Activated T-cell treated with anti-CD3 and anti-CD28 coated beads for 48 hours (primary cell): ENCODE measurements at places on chromosomes 13 and 19.

GRCh38 chr19:8396563-8397203 is 6.5 kb downstream of the RAB11B start:
- DNase-seq: peak; percentile 65

GRCh38 chr19:12664406-12665280 is 1.9 kb downstream of the MAN2B1 start:
- no peak for DNase-seq

DNA sequence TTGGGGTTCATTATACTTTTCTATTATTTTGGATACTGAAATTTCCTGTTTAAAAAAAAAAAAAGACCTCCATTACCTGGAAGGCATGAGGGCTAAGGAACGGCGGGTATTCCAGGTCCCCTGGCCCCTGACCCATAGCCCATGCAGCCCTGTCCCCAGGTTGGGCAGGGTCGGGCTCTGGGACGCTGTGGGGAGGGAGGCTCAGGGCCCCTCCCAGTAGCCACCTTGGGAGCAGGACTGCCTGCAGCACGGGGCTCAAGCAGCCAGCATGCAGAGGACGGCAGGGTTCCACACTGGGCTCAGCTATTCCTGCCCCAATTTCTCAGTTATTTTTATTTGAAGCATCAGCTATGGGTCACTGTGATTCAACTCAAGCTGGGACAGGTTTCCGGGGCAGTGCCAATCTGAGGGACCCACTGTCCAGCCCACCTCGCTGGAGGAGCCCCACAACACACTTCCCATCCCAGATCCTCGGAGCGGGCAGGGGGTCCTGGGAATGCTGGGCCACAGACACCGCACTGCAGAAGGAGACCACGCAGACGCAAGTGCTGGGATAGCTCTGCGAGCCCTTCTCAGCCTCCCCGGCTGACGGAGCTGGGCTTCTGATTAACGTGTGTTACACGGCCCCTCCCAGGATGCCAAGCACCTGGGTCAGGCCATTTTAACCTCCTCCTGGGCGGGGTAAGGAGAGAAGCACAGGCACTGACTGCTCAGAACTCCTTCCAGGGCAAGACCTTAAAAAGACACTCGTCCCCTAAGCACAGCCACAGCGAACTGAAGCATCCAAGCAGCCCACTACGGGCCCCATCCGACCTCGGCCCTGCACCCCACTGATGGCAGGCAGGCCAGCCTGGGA is 60.1 kb downstream of the PEPD start:
- no peak for DNase-seq

DNA sequence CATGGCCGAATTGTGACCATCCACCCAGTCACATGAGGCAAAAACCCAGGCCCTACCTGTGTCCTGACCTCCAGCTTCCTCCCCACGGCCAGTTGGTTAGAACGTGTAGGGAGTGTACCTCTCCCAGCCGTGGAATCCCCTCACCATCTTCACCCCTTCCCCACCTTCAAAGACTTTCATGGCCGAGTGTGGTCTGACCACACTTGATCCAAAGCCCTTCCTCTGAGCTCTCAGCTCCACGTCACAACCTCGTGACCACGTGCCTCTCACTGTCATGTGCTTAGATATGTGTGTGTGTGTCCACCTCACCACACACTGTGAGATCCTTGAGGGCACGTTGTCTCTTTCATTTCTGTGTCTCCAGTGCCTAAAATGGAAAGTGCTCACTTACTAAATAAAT is 48.6 kb upstream of the UBE2L5 start:
- DNase-seq: peak; percentile 30

DNA sequence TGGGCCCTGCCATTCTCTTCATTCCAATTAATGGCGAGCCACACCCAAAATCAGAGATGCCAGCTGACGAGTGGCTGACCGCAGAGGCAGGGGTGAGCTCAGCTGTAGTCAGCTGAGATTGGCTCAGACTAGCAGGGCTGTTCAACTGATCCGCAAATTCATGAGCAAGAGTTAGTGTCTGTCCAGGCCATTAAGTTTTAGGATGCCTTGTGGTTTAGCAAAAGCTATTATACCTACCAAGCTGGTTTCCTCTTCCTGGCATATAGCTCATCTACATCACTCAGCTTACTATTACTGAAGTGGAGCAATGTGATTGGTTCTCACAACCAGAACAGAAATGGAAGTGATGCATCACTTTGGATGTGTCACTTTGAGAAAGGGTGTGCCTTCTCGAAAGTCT is 148.7 kb downstream of the NALCN start:
- no peak for DNase-seq

DNA sequence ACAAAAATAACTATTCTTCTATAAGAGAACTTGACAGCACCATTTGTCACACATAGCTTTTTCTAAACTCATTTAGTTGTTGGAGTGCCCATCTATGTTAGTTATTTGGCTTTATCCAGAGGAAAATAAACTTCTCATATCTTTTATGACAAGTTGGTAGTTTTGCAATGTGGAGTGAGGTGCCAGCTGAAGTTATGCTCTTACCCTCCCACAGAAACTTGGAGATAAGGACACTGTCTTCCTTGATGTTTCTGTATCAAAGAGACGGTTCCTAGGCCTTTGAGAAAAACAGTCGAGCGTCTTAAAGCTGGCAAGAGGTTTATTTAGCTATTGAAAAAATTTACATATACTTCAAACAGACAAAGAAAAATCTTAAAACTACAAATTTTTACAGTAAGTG is 1079.7 kb downstream of the SLITRK1 start:
- DNase-seq: no peak

DNA sequence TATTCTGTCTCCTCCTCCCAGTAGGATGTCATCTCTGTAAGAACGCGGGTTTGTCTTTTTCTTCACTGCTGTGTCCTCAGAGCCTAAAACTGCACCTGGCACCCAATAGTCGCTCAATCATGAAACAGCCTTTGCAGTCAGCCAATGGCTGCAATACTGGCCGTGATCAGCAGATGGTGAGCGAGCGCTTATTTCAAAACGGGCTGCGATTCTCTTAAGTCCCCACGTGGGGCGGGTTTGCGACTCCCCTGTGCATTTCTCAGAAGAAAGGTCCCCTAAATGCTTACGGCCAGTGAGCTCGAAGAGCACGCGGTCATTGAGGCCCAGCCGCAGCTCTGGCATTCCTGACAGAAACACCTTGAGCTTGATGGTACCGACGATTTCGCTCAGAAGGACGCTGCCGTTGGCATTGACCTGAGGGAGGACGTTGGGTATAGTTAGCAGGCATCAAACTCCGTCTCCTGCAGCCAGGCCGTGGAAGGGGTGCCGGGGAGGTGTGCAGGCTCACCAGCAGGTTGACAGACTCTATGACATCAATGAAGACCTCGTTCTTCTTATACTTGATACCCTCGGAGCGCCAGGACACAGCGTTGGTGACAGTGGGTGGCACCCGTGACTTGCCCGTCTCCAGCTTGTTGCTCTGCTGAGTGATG is 6.0 kb downstream of the AP1M2 start:
- peak; percentile 81 for DNase-seq

DNA sequence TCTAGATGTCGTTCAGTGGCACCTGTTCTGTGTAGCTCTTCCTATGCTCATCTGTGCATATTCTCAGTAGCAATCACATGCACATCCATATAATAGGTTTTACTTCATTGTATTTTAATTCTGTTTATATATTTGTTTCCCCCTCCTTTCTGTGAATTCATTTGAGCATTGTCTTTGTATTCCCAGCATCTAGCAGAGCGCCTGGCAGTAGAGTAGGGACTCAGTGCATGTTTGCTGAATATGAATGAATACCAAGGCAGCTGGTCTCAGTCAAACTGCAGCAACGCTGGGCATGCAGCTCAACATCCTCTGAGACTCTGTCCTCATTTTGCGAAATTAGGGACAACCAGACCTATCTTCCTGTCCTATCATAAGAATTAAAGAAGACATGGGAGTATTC is 330.1 kb downstream of the SPRY2 start:
- DNase-seq: no peak

DNA sequence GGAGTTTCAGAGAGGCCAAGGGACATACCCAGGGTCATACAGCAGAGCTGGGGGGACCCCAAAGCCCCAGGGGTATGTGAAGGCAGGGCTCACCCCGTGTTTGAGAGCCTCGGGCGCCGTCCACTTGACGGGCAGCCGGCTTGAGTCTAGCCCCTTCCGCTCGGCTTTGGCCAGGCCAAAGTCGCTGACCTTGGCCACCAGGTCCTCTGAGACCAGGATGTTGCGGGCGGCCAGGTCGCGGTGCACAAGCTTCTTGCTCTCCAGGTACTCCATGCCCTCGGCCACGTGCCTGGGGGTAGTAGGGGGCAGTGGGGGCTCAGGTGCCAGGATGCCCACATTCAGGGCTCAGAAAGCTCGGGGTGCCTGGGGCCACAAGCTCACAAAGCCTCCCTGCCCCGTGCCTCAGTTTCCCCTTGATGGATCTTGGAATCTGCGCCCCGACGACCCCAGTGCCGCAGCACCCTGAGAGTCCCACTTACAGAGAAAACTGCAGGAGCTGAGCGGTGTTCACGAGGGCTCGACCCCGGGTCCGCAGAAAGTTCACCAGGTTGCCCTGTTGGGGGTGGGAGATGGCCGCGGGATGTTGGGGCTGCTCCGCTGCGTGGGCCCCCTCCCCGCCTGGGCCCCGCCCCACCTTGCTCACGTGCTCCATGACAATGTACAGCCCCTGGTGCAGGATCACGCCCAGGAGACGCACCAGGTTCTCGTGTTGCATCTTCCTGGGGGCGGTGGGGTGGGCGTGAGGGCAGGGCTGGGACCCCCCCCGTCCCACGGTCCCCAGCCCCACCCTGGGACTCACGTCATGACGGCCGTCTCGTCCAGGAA is 7.1 kb downstream of the MATK start:
- DNase-seq: no peak

GRCh38 chr13:50291611-50292010 is 276.4 kb downstream of the KCNRG start:
- DNase-seq: no peak

DNA sequence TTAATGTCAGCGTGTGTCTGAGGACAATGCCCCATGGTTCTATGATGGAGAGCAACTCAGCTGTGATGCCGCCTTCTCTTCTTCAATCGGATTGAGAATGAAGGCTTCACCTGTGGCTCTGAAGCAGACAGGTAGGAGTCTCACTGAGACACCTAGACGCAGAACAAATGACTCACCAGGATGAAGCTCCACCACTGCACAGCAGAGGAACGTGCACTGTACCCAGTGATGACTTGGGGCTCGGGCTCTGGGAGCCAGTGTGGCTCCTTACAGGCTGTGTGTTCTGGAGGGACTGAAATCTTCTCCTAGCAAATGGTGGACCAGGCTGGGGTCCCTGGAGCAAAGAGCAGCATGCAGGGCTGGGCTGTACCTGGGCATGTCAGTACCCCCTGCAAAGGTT is 44.0 kb downstream of the CCDC70 start:
- no peak for DNase-seq

DNA sequence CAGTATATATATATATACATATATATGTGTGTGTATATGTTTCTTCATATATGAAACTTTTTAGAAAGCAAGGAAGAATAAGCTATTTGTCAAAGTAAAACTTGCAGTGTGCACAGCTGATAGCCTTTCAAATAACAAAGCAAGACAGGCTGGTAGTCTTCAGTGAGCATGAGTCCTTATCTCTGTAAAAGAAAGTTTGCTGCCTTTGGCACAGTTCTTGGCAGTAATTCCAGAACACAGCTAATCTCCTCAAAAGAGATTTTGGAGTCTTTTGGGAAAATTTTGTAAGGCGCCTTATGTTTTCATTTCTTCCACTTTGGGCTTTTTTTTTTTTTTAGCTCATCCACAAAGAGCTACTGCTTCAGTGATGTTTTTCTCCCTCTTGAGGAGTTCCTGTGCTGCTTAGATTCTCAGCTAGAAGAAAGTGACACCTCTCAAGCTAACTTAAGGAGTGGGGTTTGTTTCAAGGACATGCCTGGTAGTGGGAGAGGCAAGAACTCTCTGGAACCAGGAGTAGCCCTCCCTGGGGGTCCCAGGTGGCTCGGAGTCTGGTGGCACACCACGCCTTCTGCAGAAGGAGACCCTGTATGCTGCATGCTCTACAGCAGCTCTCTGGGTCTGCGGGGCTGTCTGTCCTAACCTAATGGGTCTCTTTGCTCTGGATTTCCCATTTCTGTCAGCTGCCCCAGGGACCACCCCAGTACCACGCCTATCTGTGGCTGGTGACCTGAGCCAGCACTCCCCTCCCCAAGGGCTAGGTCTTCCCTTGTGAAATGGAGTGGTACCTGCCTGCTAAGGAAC is 58.8 kb downstream of the TNFRSF19 start:
- no peak for DNase-seq

DNA sequence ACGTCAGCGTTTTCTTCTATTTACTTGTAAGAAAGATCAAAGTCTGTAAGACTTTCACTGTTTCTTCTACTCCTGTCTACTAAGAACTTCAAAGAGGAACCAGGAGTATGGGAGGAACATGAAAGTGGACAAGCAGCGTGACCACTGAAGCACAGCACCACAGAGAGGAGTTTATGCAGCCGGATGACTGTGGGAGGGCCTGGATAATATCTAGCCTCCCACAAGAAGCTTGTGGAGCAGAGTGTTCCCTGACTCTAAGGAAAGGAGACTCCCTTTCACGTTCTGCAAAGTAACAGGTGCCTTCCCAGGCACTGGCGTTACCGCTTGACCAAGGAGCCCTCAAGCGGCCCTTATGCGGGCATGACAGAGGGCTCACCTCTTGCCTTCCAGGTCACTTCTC is 83.6 kb upstream of the PDCD5 start:
- DNase-seq: no peak

GRCh38 chr19:37218592-37218935 is 550 bp downstream of the ZNF383 start:
- DNase-seq: no peak

GRCh38 chr13:51323824-51324511 is 15.5 kb upstream of the SERPINE3 start:
- DNase-seq: no peak

GRCh38 chr19:34370983-34371382 is 6.0 kb downstream of the GPI start:
- no peak for DNase-seq

DNA sequence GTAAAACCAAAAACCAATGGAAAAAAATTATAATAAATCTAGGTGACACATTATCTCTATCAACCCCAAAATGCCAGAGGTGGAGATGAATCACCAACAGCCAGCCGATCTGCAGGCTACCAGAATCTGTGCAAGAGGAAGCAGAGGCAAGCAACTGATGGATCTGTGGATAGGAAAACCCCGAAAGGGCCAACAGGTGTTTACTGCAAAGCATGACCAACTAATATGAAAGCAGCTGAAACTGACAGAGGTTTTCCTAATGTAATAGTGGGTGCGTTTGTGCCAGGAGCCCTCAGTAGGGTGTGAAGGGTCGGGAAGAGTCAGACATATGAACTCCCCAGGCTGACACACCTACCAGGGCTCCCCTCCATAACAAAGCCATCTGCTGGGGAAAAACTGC is 554.6 kb downstream of the RFC3 start:
- no peak for DNase-seq

GRCh38 chr13:36072152-36072935 is 58.8 kb downstream of the DCLK1 start:
- DNase-seq: no peak

DNA sequence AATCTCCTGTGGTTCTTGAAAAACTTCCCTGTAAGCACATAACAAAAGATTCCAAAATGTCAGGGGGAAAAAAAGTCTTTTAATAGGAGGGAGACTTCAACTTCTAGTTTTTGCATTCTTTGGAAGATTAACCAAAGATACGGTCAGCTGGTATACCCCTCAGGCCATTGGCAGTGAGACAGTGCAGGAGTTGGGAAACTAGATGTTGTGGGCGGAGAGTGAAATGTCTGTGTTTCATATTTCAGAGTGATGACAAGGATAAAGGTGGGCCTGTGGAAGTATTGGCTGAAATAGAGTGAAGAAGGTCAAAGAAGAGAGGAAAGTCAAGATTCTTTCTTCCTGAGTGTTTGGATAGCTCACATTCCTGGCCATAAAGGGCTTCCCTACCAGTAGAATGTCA is 40.8 kb downstream of the CYP2B6 start:
- no peak for DNase-seq

- no peak for DNase-seq
Measured at GRCh38 chr19:54952591-54953344, 5.4 kb upstream of the NLRP7 start.
